BJ (cell line): ENCODE measurements at places on chromosomes 3 and 15.

- DNase-seq: no peak
Observed at GRCh38 chr3:196499061-196499460, 4.5 kb downstream of the RNF168 start.

DNA sequence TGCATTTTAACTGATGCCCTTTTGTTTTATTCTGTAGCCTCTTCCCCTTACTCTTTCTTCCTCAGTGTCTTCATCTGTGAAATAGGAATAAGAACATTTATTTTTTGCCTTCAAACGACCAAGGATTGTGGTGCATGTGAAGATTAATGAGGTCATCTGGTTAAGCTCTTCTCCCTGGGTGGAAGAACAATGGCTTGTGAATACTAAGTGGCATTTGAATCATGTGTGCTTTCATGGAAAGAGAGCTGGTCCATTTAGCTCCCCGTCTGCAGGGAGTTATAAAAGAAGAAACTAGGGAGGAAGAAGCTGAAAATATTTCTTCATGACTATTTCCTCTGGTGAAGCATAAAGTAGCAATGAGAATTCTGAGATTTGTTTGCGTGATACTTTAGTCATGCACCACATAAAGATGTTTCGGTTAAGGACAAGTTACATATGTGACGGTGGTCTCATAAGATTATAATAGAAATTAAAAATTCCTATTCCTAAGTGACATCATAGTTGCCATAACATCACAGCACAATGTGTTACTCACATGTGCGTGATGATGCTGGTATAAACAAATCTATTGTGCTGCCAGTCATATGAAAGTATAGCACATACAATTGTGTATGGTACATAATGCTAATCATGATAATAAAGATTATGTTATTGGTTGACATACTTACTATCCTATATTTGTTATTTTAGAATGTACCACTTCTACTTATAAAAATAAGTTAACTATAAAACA is 374.3 kb downstream of the RBMS3 start:
- no peak for DNase-seq

DNA sequence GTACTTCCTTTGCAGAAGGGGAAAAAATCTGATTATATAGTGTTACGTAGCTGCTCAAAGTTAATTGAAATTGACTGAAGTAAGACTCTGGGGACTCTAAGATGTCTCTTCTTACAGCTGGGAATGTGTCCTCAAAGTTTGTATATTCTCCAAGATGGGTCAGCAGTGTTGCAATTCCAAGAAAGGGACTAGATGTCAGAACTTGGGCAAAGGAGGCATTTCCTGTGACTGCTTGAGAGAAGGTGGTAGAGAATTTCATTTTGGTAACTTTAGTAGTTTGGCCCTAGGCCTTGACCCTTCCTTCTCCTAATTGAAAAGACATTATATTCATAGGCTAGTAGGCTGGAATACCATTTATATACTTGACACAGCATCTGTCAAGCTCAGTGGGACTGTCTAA is 33.9 kb downstream of the PTPRG start:
- DNase-seq: no peak

- DNase-seq: no peak
Observed at GRCh38 chr3:194632809-194633348, 340 bp downstream of the TMEM44 start.

DNA sequence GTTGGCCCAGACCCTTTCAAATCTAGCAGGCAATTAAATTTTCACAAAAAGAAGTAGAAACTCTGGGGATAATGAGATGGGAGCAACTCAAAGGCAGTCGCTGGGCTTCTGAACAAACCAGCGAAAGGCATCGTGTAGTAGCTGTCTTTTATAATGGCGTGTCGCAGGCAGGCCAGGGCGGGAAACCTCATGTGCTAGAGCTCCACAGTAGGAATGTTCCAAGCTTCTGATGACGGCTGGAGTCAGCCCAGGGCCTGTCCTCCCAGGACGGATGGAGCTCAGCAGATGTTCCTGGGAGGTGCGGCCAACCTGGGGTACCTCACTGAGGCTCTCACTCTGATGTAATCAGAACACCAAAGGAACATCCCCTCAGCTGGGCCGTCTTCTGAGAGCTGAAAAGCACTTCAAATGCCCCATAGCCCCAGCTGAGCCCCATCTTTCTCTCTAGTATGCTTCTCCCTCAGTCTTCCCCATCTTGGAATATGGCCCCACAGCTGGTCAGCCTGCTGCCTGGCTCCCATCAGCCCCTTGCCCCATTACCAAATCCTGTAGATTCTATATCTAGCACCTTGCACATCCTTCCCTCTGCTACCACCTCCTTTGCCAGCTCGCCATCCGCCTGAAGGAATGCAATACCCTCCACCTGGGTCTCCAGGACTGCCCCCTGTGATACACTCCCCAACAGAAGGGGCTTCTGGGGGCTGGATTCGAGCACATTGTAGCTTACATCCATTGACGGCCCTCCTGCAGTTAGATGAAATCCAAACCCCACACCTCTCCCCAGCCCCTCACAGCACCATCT is 54.9 kb upstream of the ATP2B2 start:
- no peak for DNase-seq

DNA sequence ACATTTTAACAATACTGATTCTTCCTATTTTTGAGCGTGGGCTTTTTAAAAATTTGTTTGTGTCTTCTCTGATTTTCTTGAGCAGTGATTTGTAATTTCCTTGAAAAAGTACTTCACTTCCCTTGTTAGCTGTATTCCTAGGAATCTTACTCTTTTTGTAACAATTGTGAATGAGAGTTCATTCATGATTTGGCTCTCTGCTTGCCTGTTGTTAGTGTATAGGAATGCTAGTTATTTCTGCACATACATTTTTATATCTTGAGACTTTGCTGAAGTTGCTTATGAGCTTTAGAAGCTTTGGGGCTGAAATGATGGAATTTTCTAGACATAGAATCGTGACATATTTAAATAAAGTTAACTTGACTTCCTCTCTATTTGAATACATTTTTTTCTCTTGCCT is 582.8 kb upstream of the BCHE start:
- no peak for DNase-seq

- DNase-seq: no peak
Observed at GRCh38 chr15:94059013-94059587, 172.3 kb upstream of the MCTP2 start.

DNA sequence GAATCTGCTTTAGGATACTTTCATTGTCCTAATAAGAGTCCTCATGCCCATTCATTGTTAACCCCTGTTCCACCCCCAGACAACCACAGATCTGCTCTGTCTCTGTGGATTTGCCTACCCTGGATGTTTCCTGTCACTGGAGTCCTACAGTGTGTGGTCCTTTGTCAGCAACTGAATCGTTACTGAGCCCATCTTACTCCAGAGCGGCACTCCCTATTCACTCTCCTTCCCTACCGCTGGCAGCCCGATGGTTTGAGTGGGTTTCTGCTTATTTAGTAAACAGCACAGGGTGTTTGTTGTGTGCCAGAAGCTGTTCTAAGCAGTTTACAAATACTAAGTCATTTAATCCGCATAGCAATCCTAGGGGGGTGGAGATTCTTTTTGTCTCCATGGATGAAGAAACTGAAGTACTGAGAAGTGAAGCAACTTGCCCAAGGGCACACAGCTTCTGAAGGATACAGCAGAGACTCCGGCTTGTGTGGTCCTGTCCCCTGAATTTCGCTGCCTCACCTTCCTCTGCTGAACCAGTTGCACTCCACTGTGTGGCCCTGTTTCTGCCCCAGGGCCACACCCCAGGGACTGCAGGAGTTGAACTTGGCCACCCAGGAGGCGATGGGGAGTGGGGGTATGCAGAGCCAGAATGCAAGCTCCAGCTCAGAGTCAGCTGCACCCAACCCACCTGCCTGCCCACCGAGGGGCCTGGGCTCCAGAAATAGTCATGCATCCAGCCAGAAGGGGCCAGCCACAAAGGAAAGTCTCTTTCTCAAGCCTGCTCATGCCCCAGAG is 56.5 kb upstream of the SLC6A1 start:
- no peak for DNase-seq

DNA sequence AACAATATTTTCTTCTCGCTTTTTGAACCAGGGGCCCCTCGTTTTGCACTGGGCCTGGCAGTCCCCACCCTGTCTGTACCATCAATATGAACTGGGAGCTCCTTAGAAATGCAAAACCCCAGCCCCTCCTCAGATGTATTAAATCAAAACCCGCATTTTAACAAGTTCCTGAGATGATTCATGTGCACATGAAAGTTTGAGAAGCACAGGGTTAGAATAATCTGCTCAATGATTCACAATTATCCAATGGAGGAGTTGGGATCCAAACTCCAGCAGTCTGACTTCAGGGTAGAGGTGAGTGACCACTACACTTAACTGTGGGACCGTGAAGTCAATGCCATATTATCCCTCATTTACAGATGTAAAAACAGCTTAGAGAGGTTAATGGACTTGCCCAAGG is 256.4 kb downstream of the IGSF11 start:
- DNase-seq: no peak

DNA sequence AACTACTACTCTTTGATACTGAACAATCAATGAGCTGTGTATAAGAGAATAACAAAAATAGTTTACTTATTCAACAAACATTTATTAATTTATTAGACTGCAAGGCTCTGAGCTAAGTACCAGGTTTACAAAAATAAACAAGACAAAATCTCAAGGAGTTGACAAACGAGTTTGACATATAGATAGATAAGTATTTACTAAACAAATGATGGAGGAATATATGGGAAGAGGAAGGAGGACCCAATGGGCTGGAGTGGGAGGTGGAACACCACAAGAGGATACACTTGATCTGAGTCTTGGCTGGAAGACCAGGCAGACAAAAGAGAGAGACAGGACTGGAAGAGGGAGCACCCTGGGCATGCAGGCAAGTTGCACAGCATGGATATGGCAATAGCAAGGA is 47.5 kb upstream of the FSIP1 start:
- DNase-seq: no peak

GRCh38 chr3:133742351-133743091 is 3.7 kb upstream of the TF start:
- no peak for DNase-seq

DNA sequence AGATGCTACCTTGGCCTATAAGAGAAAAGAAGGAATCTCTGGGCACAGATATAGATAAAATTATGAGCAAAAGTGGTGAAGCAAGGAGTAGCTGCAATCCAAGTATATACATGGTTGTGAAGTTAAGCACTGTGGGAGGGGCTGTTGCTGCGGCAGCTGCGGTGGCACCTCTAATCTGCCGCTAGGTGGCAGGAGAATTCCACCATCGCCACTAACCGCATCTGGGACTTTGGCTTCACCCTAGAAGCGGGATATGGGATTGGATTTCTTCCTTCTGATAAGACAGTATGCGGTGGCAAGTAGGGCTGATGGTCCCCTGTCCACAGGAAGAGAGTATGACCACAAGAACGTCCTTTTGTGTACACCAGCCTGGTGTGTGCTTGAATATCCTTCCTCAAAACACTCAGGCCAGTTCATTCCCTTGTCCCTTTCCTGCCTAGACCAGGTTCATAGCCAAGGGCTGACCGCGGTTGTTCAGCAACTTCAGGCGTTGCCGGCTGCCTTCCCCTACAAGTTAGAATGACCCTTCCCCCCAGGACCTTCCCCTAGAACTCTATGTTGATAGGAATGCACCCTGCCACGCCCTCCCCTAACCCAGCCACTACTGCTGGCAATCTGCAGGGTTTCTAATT is 5.1 kb downstream of the MAGEL2 start:
- DNase-seq: no peak

DNA sequence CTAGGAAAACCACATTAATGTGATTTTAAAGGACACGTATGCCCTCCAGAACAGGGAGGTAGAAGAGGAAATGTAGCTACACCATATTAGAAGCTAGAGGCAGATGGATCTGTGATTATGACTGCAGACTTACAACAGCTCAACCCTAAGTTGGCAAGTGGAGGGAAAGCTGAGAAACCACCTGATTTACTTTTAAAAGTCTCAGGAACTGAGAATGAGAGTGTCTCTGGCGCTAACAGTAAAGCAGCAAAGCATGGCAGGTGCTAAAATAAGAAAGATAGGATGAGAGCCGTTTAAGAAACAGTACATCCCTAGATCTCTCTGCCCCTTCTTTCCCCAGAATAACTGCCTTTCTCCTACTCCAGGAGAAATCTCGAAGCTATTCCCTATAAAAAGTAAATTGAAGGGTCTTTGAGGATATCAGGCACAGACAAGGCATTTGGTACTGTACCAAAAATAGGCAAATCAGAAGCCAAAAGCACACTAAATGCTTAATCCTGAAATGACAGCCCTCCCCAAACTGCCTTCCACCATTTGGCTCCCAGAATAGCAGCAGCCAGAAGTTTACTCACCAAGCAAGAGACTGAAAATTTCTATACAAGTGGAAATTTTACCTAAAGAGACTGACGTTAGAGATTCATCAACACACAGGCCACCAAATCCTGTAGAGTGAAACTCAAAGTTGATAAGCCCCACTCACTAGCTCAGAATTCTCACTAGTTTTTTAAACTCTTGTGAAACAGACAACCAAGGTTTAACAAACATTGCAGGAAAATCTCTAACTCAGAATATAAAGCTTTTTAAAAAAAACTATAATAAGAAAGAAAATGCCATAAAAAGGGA is 34.3 kb upstream of the PARP14 start:
- DNase-seq: no peak

DNA sequence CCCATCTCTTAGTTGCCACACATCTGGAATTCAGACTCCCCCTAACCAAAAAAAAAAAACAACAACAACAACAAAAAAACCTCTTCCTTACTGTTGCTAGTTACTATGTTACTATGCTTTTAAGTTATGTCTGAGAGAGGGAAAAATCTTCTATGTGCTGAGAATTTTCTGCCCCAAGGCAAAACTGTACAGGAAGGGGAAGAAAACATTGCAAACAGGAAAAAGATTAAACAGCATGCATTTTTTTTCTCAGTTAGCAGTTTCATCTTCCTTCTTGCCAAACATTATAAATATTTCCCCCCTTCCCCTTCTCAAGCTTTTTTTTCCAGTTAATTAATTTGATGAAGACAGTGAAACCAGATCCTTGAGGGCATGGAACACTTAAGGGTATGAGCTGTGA is 1.1 kb upstream of the CD200R1 start:
- no peak for DNase-seq

GRCh38 chr3:174295306-174296092 is 563.6 kb upstream of the NAALADL2 start:
- DNase-seq: peak; percentile 5

DNA sequence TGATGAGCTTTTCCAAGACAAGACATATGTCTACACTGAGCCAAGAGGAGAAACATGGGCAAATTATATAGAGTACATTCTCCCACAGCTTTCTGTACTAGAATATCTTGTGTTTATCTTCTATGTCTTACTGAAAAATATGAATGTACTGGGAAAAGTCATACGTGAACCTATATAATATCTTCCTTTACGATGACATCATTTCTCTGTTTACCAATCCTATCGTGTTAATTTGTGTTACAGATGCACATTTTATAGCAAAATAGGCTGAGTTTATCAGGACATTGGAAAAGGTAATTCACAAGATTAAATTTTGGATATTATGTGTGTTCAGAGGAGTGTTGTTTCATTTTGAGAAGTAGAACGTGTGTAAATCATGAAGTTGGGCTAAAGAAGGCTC is 452.5 kb upstream of the THRB start:
- DNase-seq: no peak
